Activated CD4-positive, alpha-beta T cell treated with anti-CD3 and anti-CD28 coated beads for 1 hour (primary cell): ENCODE measurements at places on chromosomes 6 and 20.

DNA sequence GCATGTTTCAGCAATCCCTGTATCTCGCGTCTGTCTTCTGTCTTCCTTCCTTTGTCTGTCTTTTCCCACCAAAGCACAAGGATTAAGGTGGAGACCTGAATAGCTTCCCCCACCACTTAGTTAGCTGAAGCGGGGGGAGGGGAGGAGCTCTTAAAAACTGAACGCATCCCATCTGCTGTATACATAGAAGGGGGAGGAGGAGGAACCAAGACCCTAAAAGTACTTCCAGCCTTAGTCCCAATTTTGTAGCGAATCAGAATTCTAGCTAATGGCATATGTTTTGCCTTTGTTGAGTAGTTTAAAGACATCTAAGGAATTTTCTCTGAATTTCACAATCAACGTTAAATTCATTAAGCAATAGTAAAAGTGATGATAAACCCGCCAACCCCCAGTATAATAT lies 47.9 kb downstream of the GNAS start:
- no peak for DNase-seq

- DNase-seq = no peak
These were observed 39.0 kb upstream of the VSX1 start for GRCh38 chr20:25120920-25121319.

DNA sequence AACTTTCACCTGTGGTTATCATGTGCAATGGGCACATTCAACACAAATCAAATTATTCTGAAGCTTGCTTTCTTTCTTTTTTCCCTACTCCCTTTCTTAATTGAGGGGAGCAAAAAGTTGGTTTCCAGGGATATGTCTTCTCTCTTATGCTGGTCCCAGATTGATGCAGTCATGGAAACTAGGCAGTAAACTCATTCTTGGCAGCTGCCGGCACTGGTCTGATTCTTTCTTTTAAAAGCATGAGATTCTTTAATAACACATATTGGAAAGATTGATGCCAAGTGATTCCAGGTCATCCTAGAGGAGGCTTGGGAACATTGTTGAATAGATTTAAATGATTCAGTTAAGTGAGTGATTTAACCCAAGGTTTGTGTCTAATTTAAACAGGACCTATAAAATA lies 29.0 kb downstream of the PTPRA start:
- DNase-seq = no peak

- DNase-seq = peak; percentile 74
These were observed at the start of gene ANKEF1 for GRCh38 chr20:10034717-10035571. Gene ANKEF1 (plus strand): TSS chr20:10034987. CDS start chr20:10038302, 3,315 bp downstream.

DNA sequence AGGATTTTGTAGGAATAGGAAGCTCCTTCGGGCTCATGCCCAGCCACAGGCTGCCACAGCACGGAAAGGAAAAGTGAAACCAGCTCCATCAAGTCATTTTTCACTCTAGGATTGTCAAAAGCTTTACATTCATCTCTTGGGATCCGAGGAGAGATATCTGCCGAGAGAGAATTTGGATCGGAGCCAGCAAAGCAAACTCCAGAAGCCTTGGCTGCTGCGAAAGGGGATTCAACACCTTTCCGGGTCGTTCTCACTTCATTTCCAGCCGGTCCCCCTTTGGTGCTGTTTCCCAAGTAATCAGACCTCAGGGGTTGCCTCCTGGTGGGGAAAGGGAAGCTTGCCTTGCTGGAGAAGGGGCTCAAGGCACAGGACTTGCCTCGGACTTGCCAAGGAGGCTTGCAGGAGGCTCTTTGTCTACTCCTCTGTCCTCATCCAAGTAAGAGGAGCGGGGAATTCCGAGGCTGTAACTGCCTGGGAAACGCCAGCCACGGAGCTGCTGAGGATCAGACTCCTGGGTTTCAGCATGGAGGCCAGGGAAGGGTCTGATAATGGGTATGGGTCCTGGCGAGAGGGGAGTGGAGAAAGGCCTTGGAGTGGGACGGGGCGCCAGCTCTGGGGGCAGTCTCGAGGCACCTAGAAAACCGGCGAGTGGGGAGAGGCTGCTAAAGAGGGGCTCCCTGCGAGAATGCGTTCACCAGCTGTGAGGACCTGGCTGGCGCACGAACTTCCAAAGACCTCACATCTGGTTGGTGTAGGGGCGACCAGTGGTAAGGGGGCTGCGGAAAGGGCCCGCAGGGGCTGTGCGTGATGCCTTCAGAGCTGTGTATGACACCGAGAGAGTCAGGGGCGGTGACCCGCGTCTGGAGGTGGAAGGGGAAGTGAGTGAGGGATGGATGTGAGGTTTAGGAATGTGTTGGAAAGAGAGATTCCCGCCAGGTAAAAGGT lies 702 bp downstream of the ETV7 start:
- DNase-seq = no peak

DNA sequence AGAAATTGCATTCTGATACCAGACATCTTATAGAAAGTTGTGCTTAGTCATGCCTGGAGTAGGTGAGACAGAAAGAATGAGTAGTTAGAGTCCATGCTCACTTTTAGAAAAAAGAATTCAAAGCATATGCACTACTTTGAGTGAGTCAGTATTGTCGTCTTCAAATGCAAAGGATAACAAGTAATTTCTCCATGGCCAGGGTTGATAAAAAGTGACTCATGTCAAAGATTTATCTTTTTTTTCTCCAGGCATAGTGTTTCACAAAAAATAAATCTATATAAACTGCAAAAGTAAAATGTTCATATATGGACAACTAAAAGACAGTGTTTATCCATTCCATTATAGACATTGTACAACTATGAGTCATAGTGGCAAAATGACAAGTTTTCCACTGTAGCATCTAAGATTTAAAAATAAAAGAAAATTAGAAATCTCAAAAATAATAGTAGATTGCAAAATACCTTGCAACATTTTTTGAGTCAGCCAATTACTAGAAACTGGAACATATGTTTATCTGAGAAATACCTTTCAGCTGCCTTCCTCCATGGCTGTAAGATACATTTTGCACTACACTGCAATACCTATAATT lies 329.6 kb downstream of the GRIK2 start:
- no peak for DNase-seq

- DNase-seq = no peak
These were observed 1.6 kb downstream of the CLPS start for GRCh38 chr6:35795453-35796071.

- no peak for DNase-seq
These were observed 29.9 kb downstream of the BCAS1 start for GRCh38 chr20:54040531-54040930.

GRCh38 chr6:92708945-92709344 lies 710.4 kb downstream of the EPHA7 start:
- DNase-seq = no peak

GRCh38 chr6:89035252-89036101 lies 45.1 kb upstream of the PNRC1 start:
- DNase-seq = no peak
